ENCODE measurements at places on chromosomes 7 and 10.

DNA sequence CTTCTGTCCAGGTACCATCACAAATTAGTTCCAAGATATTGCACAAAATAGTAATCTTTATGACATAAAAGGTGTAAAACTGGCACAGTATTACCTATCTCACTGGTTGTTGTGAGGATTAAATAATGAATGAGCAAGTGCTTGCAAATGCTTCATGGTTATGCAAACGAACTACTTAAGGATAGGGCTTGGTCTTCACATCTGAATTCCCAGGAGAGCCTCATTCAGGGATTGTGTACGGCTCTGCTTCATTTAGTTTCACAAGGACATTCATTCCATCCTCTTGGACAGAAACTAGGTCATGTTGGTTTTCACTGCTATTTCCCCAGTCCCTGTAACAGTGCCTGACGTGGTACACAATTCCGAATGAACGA, 12.1 kb downstream of the ABCA13 start:
- no peak for DNase-seq

GRCh38 chr7:116588225-116588624, 63.4 kb downstream of the CAV1 start:
- DNase-seq: no peak

GRCh38 chr10:131855461-131856401, 45.1 kb upstream of the PPP2R2D start:
- no peak for DNase-seq

DNA sequence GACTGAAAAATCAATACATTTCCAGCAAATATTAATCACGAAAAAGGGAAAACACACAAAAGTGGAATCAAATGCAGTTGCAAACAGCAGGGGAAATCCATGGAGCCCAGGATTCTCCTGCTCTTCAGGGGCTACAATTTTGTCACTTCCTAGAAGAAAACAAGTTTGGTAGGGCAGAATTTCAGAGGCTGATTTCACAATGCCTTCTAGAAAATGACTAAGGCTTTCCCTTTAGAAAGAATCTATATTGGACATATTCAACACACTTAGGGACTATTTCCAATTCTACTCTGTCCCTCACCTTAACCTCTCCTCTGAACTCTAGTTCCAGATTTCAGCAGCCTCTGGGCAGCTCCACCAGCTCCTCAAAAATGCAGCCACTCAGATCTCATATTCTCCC, 111.3 kb downstream of the HECTD2 start:
- DNase-seq: no peak

GRCh38 chr10:128723631-128724205, 597.5 kb upstream of the MKI67 start:
- no peak for DNase-seq

DNA sequence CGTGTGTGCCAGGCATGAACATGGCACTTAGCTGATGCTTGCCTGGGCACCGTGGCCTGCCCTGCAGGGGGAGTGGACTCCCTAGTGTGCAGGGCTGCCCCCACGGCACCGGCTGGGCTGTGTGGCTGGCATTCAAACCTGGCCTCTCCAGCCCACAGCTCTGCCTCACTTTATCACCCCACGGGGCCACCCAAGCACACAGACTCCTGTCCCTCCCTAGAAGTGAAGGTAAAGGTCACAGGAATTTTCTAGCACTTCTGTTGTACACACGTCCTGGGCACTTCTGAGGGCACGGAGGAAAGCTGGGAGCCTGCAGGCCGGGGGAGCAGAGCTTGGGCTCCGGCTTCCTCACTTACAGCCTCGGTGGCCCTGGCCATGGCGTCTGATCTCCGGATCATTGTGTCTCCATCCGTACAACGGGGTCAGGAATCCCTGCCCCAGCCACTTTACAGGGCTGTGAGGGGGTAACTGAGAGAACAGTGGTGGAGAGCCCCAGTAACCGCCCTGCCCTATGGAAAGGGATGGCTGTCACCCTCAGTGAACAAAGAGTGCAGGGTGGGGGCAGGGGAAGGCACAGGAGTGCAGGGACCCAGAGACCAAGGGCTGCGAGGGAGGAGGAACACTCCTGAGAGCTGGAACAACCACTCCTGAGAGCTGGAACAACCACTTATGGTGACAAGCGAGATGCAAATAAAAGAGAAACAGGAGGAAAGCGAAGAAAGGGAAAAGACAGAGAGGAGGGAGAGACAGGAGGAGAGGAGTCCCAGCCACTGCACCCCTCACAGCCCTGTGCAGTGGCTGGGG, 3.9 kb upstream of the PYROXD2 start:
- DNase-seq: no peak

GRCh38 chr7:143487566-143487965, 9.9 kb downstream of the TAS2R41 start:
- no peak for DNase-seq

DNA sequence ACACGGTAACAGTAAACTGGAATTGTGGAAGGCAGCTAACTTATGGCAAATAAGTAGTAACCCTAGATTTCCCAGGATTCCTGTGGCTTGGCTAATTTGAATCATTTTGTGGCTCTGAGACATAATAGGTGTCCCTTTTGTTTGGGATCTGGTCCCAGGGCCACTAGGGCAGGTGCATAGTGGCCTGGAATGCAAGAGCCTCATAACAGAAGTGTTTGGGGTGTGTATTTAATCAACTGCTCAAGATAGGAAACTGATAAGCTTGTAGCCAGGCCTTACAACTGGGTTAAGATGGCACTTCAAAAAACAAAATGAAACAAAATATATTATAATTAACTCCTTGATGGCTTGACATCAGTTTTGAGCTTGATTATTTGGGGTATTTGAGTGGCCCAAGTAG, 541.8 kb downstream of the ETV1 start:
- no peak for DNase-seq

- no peak for DNase-seq
Observed at GRCh38 chr7:2445898-2446555, 30.2 kb downstream of the GRIFIN start.

GRCh38 chr7:6026011-6026819, 5.0 kb upstream of the ANKRD61 start:
- no peak for DNase-seq

DNA sequence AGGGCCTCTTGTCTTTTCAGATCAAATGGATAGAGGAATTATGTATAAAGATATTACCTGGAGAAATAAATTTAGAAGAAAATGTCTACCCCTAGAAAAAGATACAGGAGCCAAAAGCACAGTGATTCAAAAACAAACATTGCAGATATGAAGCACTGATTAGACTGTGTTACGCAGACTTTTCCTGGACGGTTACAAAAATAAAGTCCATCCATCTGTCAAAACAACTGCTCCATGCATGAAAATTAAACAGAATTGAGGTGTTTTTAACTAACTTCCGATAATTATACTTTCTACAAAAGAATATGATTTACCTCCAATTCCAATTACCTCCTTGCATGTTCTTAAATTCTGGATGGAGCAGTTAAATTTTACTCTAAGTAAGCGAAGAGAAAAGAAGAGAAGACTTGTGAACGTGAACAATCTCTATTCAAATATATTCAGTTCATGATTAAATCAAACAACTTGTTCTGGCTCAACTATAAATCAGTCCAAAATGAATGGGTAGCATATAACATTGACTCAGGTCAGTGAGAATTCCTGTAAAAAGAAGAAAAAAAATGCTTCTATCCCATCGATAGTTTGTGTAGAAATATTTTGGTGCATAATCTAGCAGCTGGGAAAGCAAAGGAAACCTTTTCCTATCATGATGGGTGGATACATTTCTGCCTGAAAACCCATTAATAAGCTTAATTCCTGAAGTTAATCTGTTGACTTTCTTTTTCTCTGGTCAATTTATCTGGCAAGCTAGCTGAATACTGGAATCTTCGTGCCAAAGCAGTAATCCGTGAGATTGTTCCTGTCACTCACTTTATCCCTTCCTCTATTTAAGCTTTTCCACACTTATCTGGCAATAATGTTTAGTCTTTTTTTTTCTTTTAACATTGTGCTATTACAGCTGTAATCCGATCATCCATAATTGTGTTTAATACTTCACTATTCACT, 80.4 kb downstream of the SEMA3A start:
- no peak for DNase-seq

Data from astrocyte of the cerebellum (primary cell).